Mesothelial cell of epicardium (in vitro differentiated cells): ENCODE measurements at places on chromosomes 4 and X.

DNA sequence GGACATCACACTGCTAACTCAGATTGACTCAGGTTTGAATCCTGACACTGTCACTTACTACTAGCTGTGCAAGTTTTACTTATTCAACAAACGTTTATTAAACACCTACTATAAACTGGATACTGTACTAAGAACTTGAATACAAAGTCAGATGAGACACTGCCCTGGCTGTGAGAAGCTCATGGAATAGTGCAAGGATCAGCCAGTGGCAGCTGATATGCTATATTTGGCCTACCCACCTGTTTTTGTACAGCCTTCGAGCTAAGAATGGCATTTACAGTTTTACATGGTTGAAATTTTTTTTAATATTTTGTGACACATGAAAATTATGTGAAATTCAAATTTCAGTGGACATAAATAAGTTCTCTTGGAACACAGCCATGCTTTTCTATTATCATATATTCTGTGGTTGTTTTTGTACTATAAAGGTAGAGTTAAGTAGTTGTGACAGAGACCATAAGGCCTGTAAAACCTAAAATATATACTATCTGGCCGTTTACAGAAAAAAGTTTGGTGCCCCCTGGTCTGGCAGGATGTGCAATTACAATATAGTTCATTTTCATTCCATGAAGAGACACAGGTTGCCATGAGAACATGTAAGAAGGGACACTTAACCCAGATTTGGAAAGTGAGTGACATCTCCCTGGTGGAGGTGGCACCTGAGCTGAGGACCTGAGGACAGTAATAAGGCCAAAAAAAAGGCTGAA lies 3.4 kb upstream of the SEC24D start:
- peaks cover 18% of the 10 kb centered on the region for H3K4me1 ChIP-seq
- H3K27ac ChIP-seq = no peak overlapping the region
- no peak for DNase-seq
- no peaks in the 10 kb centered on the region for H3K36me3 ChIP-seq
- H3K4me3 ChIP-seq = no peak overlapping the region

DNA sequence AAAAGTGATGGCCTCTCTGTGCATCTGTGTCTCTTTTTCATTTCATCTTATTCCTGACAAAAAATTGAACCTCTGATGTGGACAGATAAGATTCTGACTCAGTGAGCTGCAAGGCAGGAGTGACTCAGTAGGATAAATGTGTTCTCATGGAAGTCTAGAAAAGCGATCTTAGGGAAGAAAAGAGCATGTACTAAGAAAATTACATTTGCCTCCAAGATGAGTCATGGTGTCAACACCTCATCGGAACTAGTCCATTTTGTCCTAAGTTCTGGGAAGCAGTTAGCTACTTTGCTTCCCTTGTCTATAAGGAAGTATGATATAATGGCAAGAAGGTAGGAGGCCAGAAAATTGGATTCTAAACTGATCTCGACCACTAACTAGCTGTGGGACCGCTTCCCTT lies 83.5 kb upstream of the AFF2 start:
- H3K27ac ChIP-seq = no peak overlapping the region
- H3K4me3 ChIP-seq = no peak overlapping the region
- H3K36me3 ChIP-seq = no peaks in the 10 kb centered on the region
- no peaks in the 10 kb centered on the region for H3K4me1 ChIP-seq

GRCh38 chr4:87042986-87043820 lies 108.4 kb downstream of the AFF1 start:
- H3K36me3 ChIP-seq = peaks cover 4% of the 10 kb centered on the region
- H3K27ac ChIP-seq = no peak overlapping the region
- DNase-seq = no peak

GRCh38 chr4:75666299-75666698 lies 6.9 kb downstream of the G3BP2 start:
- H3K27ac ChIP-seq = peak overlapping the region; percentile 69
- peaks cover 49% of the 10 kb centered on the region for H3K4me1 ChIP-seq

- H3K4me1 ChIP-seq = peaks cover 34% of the 10 kb centered on the region
- H3K4me3 ChIP-seq = peak overlapping the region; percentile 97
- peak overlapping the region; percentile 92 for H3K27ac ChIP-seq
These were observed 522 bp downstream of the FNIP2 start for GRCh38 chr4:158769175-158769921.

DNA sequence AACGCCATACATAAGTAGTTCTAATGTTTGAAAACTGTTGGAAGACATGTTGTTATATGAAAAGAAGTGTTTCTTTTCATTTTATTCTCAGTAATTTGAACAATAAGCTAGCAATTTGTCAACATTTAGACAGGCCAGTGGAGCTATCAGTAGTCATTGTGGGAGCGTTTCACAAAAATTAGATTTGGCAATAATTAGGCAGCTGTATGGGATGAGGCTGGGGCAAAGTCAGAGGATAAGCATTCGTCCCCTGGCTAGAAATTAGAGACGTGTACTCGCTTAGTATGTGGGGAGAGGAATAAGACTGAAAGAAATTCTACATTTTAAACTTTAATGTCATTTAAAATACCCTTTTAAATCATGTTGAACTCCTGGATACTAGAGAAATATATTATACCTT lies 70.6 kb downstream of the TMEM144 start:
- no peak overlapping the region for H3K4me3 ChIP-seq
- H3K4me1 ChIP-seq = no peaks in the 10 kb centered on the region
- no peak overlapping the region for H3K27ac ChIP-seq
- H3K36me3 ChIP-seq = no peaks in the 10 kb centered on the region

DNA sequence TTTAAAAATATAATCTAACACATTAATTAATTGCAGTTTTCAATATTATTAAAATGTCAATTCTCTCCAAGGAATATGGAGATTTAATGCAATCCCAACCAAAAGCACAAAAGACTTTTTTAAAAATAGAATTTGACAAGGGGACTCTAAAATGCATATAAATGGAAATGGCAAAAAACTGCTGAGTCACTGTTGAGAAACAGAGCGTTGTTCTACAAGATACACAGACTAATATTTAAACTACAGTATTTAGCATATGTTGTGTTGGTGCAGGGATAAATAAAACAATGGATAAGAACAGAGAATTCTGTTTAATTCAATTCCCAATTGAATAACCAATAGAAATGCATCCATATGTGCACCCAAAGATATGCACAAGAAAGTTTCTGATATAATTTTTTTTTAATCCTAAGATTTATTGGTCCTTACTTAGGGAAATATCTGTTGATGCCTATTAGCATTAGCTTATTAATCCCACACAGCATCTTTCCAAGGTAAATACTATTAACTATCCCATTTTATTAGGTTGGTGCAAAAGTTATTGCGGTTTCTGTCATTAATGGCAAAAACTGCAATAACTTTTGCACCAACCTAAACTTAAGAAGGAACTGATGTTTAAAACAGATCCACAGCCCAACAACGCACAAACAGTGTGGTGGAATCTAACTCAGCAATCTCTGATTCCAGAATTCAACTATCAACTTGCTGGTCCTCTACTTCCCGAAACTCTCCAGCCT lies 86.8 kb upstream of the VEGFC start:
- no peaks in the 10 kb centered on the region for H3K4me1 ChIP-seq
- no peak overlapping the region for H3K27ac ChIP-seq
- no peaks in the 10 kb centered on the region for H3K36me3 ChIP-seq
- no peak for DNase-seq

GRCh38 chrX:34873500-34874225 lies 68.9 kb upstream of the FAM47B start:
- no peak overlapping the region for H3K27ac ChIP-seq
- DNase-seq = no peak
- no peaks in the 10 kb centered on the region for H3K36me3 ChIP-seq
- H3K4me3 ChIP-seq = no peak overlapping the region
- H3K4me1 ChIP-seq = peaks cover 4% of the 10 kb centered on the region
- H3K27me3 ChIP-seq = no peaks in the 10 kb centered on the region

DNA sequence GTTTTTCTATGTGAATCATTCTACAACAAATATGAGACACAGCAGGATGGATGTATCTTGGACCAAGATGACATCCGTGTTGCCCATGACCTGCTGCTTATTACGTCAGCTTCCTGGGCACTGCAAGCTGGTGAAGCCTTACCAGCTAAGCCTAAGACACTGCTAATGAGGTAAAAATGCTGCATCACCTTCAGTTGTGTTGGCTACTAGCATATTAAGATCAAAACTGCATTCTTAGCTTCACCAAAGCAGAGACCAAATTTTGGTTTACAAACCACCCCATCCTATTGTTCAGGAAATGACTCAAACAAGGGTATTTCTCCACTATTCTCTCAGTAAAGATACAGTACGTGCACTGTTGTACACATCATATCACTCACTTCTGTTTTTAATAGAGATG lies 50.3 kb downstream of the MAML3 start:
- H3K27me3 ChIP-seq = no peaks in the 10 kb centered on the region
- H3K4me1 ChIP-seq = peaks cover 18% of the 10 kb centered on the region
- H3K4me3 ChIP-seq = no peak overlapping the region

DNA sequence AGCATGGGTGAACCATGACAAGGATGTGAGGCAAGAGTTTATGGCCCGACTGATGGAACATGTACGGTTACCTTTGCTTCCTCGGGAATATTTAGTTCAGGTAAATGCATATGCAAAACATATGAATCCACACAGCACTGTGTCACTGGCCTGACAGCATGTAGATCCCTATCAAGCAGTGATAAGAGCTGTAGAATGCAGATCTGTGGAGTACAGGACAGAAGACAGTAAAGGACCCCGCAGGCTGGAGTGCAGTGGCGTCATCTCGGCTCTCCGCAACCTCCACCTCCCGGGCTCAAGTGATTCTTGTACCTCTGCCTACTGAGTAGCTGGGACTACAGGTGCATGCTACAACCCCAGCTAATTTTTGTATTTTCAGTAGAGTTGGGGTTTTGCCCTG lies 29.8 kb upstream of the MSMO1 start:
- no peak overlapping the region for H3K27ac ChIP-seq
- no peaks in the 10 kb centered on the region for H3K27me3 ChIP-seq
- DNase-seq = no peak
- H3K36me3 ChIP-seq = peaks cover 7% of the 10 kb centered on the region

- no peaks in the 10 kb centered on the region for H3K27me3 ChIP-seq
- H3K4me1 ChIP-seq = peaks cover 28% of the 10 kb centered on the region
- H3K27ac ChIP-seq = no peak overlapping the region
- no peak overlapping the region for H3K4me3 ChIP-seq
- H3K36me3 ChIP-seq = no peaks in the 10 kb centered on the region
These were observed 571.0 kb upstream of the KLHL4 start for GRCh38 chrX:86946569-86946968.

- H3K27me3 ChIP-seq = no peaks in the 10 kb centered on the region
- no peak for DNase-seq
- H3K36me3 ChIP-seq = peaks cover 8% of the 10 kb centered on the region
These were observed 557.6 kb upstream of the DIPK2B start for GRCh38 chrX:45758319-45758718.

DNA sequence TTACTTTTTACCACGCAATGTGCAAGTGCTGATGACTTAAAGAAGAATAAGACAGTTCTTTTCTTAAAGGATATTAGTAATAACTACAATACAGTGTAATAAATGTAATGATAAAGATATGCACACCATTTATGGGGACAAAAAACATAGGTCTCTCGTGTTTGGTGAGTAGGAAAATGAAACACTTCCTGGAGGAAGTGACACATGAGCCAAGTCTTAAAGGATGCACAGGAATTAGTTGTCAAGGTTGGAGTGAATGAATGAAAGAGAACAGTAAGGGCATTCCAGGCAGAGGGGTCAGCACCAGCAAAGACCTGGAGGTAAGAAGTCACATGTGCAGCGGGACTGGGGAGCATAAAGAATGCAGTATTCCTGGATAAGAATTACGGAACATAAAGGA lies 112.7 kb downstream of the SH3RF1 start:
- H3K4me3 ChIP-seq = no peak overlapping the region
- H3K27ac ChIP-seq = no peak overlapping the region
- no peak for DNase-seq
- peaks cover 52% of the 10 kb centered on the region for H3K4me1 ChIP-seq
- H3K36me3 ChIP-seq = peaks cover 10% of the 10 kb centered on the region
